ENCODE measurements at places on chromosomes 5 and 9.

DNA sequence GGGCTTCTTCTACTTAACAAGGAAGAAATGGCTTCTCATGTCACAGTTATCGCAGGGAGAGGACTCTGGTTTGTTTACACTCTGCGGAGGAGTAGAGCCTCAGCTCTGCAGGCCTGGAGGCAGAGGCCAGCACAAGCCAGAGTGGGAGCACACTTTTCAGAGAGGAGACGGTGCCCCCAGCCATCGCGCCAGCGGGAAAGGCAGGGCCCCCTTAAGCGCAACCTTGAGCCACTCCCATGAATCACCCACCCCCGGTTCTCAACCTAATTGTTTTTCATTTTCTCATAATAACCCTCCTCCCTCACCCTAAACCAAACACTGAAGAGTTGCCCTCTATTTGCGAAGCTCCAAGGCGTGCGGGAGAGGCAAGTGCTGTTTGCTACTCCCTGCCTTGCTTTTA is 208.4 kb upstream of the TBCA start:
- DNase-seq = peak; percentile 4

- peak; percentile 90 for DNase-seq
These were observed 205.1 kb downstream of the RAB3C start for GRCh38 chr5:58787987-58788386.

- DNase-seq = no peak
These were observed 10.4 kb upstream of the RXRA start for GRCh38 chr9:134315716-134316448.

DNA sequence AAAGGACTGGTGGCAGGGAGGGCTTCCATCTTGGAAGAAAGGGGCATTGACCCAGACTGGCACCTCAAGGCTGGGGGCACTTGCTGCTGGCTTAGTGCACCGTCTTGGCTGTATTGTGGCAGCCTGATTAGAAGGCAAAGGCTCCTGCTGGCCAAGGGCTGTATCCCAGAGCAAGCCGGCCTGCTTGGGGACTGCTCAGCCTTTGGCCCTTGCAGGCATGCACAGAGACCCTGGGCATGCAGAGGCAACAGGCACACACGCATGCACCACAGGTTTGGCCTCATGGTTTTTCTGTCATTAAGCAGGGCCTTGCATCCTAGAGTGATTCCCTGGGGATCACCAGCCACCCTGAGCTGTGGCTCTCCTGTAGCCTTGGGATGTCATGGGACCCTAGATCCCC is 29.0 kb downstream of the PITX1 start:
- no peak for DNase-seq

GRCh38 chr5:10140195-10140973 is 109.3 kb downstream of the ATPSCKMT start:
- peak; percentile 31 for DNase-seq

DNA sequence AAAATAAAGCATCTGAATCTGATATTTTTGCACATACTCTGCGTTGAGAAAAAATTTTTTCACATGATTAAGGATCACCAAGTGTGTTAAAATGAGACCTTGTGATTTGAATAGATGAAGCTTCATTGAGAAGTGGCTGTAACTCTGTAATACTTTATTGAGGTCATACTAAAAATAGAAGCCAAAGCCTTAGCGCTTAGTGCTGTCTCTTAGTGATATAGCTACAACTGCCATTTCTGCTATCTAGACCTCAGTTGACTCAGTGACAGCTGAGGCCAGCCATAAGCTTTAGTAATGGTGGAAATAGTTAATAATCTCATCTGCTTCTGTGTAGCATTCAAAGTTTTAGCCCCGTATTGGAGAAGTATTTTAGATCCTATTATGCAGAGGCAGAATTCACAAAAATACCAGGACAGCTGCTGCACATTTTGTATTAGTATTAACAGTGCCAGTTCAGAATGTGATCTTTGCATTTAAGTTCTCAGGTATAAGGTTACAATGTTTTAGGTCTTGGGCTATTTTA is 107.4 kb upstream of the SGCD start:
- no peak for DNase-seq

- no peak for DNase-seq
These were observed 24.3 kb downstream of the CPLX2 start for GRCh38 chr5:175895686-175896102.

GRCh38 chr9:113480612-113481011 is 17.1 kb downstream of the RGS3 start:
- no peak for DNase-seq

DNA sequence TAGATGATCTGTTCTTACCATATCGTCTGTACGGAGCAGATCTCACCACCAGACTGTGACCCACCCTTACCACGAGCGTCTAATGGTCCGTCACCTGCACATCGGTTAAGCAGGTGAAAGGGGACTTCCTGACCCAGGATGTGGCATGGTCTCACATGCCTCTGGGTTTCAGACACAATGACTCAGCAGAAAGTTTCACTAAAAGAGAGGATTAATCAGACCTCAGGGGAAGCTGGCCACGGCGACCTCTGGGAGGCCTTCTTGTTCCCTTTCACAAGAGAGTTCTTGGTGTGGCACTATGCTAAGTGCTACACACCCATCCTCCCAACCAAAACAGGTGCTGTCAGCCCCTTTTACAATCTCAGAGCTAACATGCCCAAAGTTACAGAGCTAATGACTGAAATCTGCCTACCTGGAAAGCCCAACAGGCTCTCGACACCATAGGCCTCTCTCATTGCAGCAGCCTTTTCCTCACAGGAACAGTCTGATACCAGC is 41.6 kb downstream of the ADAMTS12 start:
- DNase-seq = no peak

DNA sequence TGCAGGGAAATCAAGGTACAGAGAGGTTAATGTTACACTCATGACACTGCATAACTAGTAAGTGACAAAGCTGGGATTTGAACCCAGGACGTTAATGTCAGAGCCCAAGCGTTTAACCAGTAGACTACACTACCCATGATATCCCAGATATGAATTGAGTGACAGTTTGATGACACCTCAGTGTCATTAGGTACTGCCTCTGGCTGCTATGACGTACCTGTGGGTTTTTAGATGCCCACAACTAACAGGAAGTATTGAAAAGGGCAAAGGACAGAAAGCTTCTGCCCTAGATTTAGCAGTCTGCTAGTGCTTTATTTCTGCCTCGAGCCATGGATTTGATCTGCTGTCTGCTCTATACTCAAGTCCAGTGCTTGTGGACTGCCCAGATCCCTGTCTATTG is 56.2 kb downstream of the GLRA1 start:
- DNase-seq = no peak

GRCh38 chr5:111107371-111107770 is 15.2 kb downstream of the WDR36 start:
- no peak for DNase-seq
